ENCODE measurements at places on chromosomes 2 and 18.

- DNase-seq = no peak
Measured at GRCh38 chr2:195343540-195343939, 313.5 kb upstream of the SLC39A10 start.

DNA sequence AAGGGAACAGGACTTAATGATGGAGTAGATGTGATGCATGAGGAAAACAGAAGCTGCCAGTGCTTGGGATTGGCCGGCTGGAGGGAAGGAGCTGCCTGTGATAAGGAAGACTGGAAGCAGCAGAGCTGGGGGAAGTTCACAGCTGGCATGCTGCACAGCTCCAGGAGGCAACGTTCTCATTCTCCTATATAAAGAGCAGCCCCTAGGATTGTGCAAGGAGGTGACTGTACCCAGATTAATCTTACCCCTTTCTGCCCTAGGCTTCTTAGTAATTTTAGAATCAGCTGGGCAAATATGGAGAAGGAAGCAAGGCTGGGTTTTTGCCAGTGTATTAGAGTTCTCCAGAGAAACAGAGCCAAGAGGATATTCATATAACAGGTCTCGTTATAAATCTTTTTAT lies 155.8 kb downstream of the ALPK2 start:
- no peak for DNase-seq

DNA sequence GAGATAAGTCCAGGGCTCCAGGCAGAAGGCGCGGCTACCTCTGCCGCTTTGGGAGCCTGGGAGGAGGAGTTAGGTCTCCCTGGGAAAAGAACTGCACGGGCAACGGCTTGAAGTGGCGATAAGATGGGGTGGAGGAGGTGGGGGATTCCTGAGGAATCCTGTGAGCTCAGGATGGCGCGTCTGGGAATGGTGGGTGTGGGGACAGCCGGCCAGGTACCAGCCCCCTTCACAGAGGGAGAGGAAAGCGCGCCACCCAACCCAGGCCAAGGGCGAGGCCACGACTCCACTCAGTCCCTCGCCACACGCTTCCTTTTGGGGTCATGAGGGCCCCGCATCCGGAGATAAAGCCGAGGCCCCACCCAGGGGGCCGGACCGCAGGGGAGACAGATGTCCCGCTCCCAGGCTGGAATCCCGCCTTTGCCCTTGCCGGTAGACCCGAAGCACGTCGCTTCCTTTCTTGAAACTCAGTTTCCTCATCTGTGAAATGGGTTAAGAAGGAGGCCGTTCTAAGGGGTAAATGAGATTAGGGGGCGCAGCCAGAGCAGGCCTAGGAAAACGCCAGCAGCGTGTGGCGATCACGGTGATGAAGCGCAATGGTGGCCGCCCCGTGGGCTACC lies 1.7 kb upstream of the CTDSP1 start:
- no peak for DNase-seq

GRCh38 chr18:36813824-36814223 lies 15.0 kb downstream of the TPGS2 start:
- no peak for DNase-seq

DNA sequence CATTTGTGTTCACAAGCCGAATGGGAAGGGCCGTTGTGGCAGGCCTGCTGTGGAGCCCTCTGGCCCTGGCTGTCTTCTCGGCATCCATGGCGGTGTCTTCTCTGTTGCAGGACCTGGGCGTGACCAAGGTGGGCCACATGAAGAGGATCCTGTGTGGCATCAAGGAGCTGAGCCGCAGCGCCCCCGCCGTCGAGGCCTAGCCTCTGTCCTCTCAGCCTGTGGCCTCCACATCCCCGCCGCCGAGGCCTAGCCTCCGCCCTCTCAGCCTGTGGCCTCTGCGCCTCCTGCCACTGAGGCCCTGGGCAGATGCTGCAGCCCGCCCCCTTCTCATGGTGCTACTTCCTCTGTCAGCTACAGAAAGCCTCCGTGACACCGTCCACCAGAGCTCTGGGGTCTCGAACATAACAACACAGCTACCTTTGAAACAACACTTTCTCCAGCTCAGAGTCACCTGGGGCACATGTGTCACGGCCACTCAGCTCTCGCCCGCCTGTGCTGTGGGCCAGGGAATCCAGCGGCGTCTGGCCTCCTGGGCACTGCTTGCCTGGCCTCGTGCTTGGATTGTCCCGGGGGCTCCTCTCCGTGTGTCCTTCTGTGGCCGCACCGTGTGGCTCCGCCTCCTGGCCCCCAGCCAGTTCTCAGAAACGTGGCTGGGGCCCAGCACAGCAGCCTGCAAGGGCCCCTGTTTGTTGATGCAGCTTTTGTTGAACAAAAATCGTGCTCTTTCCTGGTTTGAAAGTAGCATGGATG lies 97.1 kb downstream of the USP40 start:
- no peak for DNase-seq

- no peak for DNase-seq
Measured at GRCh38 chr2:207071820-207072219, 93.9 kb downstream of the KLF7 start.

DNA sequence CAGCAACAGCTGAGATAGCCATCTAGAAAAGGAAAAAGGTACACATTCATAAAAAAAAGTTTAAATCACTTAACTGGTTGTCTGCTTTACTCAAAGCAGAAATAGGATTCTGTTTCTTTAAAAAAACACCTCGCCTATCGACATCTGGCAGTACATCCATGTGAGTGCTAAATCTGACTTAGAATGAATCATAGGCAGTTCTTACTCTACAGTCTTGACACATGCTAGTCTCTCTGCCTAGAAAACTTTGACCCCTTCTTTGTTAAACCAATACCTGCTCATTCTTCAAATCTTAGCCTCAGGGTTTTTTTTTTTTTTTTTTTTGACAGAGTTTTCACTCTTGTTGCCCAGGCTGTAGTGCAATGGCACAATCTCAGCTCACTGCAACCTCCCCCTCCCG lies 37.1 kb upstream of the GPR75 start:
- DNase-seq = peak; percentile 20

- DNase-seq = no peak
Measured at GRCh38 chr2:65329525-65329924, 101.9 kb downstream of the ACTR2 start.

- no peak for DNase-seq
Measured at GRCh38 chr2:190099890-190100697, 37.6 kb upstream of the MSTN start.

DNA sequence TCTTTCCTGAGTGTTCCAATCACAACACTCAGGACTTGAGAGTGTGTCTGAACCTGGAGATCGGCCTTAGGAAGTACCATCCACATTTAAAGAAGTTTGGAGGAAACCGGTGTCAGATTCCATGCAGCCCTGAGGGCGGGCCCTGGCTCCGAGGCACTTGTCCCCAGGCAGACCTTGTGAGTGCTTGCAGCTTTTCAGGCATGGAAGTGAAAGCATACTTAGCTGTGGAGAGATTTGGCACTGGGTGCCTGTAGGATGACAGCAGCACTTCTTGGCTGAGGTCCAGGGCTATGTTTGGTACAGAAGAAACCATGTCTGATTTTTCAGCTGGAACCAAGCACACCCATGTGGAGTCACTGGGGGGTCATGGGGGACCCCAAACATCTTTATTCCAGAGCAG lies 230.8 kb downstream of the SEPTIN10 start:
- DNase-seq = peak; percentile 42

GRCh38 chr2:72891091-72891818 lies 4.0 kb downstream of the SPR start:
- no peak for DNase-seq

GRCh38 chr2:61335187-61335586 lies 135.7 kb downstream of the USP34 start:
- DNase-seq = no peak

DNA sequence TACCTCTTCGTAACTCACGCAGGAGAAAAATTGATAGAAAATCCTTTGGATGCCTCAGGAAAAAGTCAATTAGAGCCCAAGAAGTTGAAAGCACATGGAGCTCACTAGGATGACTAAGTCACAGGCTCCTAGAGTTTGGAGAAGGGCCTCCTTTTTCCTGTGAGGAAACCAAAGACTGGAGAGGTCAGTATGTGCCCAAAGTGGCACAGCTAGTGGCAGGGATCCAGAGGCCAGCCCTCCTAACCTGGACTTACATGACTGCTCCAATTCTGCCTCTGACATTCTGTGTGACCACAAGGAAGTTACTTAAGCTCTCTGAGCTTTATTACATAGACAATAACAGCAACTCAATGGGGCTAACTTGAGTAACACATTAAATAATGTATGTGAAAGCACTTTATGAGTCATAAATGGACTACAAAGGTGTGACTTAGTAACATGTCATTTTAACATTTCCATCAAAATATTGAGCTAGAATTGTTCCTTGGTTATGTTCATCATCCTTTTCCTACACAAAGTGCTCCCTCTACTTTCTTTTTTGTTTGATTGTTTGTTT lies 91.6 kb downstream of the DHRS9 start:
- no peak for DNase-seq

All from AG09309 (cell line).